Ecto neural progenitor cell (in vitro differentiated cells): ENCODE measurements at places on chromosomes 1 and 21.
A peak's percentile ranks its signal among the peaks of the same experiment; 100 is the strongest.

DNA sequence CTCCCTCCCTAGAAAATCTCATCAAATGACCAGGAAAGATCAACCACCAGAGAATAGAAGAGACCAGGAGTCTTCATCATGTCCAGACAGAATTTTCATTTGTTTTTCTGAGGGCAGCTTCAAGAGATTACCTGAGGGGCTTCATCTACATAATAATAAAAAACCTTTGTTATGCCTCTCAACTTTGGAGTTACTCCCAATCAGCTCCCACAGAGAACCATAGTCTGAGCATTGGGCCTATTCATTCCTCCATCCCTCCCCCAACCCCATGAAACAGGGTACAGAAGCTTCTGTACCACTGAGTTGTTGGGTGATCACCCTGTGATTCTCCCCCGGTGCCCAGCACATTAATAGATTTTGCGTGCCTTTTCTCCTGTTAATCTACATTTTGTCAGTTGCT, 53.3 kb upstream of the PRRC2C start:
- no peak for DNase-seq

GRCh38 chr1:60655679-60656355, 426.5 kb upstream of the NFIA start:
- no peak for DNase-seq

DNA sequence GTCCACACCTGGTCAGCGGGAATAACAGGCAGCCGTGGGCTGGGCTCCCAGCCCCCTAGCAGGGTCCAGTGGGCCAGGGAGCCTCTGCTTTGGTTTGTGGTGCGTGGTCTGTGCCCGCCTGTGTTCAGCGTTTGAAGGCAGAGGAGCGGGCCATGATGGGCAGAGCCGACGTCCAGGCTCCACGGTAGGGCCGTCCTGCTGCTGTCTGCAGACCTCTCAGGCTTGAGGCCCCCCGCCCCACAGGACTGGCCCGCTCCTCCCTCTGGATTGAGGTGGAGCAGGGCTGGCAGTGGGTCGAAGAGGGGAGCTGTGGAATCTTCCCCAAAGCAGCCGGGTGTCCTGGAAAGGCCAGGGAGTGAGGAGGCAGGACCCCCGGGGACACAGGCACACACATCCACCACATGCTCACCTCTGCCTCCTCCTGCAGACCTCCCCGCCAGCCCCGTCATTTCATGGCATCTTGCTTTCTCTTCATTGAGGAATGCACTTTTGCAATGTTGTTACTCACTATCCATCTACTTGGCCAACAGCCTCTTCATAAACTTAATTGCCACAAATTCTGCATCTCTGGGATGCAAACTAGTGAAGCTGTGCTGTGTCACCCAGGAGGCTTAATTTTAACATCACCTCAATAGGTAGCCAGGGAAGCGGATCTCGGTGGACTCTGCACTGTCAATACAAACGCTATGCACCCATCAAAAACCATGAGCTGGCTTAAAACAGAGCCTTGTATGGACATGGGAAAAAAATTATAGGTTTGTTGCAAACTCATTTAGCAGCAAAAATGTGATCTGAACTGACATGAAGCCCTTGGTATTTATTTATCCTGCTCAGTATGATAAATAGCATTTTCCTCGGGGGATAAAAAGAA, 85.9 kb downstream of the PDE9A start:
- DNase-seq, result no peak

- no peak for DNase-seq
Observed at GRCh38 chr21:26138615-26139257, 31.8 kb downstream of the APP start.

GRCh38 chr1:210293171-210293607, 35.5 kb upstream of the HHAT start:
- no peak for DNase-seq

- no peak for DNase-seq
Observed at GRCh38 chr21:43269440-43269839, 100.6 kb downstream of the CRYAA start.

- DNase-seq, result no peak
Observed at GRCh38 chr1:204367956-204368355, 8.2 kb upstream of the PLEKHA6 start.

GRCh38 chr1:84704872-84705417, 14.7 kb upstream of the SSX2IP start:
- no peak for DNase-seq

DNA sequence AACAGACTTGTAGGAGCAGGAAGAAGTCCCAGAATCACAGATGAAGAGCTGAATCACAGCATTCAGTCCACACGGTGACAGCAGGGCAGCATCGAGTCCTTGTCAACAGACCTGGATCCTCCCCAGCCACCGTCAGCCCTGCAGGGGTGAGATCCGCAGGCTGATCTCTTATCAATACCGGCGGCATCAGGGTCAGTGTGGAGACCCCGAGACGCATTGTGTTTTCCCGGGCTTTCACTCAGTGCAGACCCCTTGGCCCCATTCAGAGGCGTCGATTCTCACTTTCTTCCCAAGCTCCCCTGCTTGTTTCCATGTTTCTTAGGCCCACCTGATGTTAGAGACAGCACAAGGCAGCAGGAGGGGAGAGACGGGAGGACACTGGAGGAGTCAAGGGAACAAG, 609.6 kb downstream of the PTPRU start:
- no peak for DNase-seq

DNA sequence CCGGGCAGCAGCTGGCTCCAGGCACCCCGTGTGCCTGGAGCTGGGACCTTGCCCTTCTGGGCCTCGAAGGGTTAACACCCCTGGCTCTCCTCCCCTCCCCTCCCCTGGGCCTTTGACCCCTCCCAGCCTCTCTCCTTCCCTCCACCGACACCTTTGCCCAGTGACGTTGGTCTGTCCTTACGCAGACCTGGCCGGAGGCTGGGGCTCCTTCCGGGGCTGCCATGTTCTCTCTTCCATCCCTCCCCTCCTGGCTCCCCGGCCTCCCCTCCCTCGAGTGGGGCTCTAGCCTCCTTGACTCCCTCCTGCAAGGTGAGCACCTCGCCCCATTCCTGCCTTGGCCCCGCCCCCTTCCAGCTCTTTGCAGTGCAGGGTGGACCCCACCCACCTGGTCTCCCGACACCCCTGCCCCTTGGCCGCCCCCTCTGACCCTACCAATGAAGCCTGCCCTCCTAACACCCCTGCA, at the start of gene TMEM82:
Gene TMEM82 (plus strand): TSS at position 161 of the 463 bp plus-strand sequence. CDS start 61 bp downstream, at position 222.
- DNase-seq, result no peak

DNA sequence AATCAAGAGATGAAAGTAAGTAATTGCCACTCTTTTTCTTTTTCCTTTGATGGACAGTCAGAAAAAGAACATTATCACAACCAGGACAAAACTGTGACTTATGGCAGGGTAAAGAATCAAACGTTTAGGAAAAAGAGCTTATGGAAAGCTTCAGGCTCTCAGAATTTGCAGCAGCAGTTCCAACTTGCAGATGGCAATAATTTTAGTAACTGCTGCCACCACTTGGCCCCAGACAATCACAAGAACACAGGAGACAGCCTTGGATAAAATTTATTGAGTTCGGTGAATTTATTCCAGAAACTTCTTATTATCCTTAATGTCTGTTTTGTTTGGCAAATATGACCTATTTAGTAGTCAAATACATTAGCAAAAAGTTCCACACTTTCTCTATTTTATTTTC, 804.4 kb downstream of the BRINP3 start:
- DNase-seq, result no peak

DNA sequence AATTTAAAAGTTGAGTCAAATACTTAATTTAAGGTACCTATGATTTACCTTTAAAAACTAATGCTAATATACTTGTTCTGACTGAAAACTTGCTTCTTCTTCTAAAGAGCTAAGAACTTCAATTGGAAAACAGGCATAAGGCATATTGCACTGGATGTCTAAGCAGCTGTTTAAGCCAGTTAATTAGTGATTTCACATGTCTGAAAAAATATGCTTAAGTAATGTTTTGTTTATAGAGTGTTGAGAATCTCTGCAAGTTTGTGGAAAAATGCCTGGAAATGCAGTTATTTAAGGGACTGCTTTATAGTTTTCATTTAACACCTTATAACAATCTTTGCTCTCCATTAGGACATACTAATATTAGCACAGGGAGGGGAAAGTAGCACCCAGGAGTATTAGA, 28.2 kb downstream of the UBE2U start:
- no peak for DNase-seq

DNA sequence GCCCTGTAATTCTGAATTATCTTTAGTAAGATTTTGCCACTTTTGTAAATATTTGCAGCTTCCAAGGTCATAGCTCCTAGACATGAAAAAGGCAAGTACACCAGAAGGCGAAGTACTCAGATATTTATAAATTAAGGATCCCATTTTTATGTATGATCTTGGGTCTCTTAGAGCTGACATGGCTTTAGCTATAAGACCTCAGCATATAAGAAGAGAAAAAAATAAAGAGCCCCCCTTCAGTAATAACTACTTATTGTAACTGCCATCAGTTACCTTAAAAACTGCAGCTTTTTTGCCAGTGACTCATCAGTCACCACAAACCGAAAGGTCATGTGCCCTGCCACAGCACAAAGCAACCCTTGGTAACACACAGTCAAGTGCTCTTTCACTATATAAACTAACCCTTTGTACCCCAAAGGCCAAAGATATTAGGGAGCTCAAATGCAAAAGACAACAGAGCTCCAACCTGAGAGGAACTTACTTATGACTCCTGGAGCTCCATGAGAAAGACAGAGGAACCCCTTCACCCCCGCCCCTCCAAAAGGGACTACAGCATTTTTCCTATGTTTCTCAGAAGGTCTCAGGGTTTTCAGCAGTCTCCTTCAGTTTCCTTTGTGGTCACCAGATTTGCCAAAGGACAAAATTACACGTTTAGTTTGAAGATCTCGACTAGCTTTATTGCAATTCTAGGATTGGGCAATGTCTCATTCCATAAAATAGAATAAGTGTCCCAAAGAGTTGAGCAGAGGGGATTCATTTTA, 219.8 kb upstream of the DUSP10 start:
- no peak for DNase-seq

GRCh38 chr21:34077888-34078287, 4.5 kb downstream of the MRPS6 start:
- DNase-seq, result no peak

DNA sequence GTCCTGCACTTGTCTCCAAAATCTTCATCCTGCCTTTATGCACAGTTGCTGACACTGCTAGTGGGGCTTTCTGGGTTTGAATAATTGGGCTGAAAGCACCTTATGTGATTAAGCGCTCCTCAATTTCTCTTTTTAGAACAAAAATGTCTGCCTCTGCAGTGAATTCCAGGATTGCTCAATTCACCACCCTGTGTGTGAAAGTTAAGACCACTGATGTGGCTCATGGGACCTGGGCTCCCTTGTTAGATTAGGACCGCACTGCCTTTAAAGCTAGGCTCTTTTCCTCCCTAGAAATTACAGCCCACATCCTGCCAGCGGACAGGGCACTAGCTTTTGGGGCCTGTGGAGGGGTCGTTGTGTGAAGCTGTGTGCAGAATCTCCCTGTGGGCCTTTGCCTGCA, 18.8 kb downstream of the KIAA1614 start:
- no peak for DNase-seq

DNA sequence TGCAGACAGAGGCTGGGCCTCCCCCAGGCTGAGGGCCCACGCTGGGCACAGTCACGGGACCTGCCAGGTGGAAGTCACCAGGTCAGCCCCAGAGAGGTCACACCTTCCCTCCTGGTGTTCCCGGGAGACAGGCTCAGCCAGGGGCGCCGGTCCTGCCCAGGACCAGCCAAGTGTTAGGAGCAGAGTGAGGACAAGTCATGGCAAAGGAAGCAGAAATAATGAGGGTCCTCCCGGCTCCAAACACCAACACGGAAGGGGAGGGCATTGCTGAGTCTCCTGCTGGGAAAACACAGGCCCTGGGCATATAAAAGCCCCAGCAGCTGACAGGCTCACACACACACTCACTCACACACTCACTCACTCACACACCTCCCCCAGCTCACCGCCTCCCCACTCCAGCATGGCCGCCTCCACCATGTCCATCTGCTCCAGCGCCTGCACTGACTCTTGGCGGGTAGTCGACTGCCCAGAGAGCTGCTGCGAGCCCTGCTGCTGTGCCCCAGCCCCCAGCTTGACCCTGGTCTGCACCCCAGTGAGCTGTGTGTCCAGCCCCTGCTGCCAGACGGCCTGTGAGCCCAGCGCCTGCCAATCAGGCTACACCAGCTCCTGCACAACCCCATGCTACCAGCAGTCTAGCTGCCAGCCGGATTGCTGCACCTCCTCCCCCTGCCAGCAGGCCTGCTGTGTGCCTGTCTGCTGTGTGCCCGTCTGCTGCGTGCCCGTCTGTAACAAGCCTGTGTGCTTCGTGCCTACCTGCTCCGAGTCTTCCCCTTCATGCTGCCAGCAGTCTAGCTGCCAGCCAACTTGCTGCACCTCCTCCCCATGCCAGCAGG, at the start of gene KRTAP10-10:
Gene KRTAP10-10 (plus strand): TSS at position 339 of the 833 bp plus-strand sequence. CDS start 62 bp downstream, at position 401.
- peak; percentile 54 for DNase-seq
